ENCODE measurements at places on chromosomes 16 and 17. TPM values are rescaled to one million over a fixed set of nuclear protein-coding genes. Genes with fewer than 3 reads are reported as not detected.

TPSG1 gene
- not detected for polyA plus RNA-seq

GRCh38 chr16:56191835-56192634 lies 746 bp downstream of the GNAO1 start:
- H3K27ac ChIP-seq, result no peak overlapping the region
- peak overlapping the region; percentile 82 for H3K4me3 ChIP-seq
- no peaks in the 10 kb centered on the region for H3K36me3 ChIP-seq
- H3K4me1 ChIP-seq, result peaks cover 30% of the 10 kb centered on the region
- DNase-seq, result no peak
- peaks cover 43% of the 10 kb centered on the region for H3K27me3 ChIP-seq

PROCA1 gene
- 0.59 TPM for polyA plus RNA-seq

DNA sequence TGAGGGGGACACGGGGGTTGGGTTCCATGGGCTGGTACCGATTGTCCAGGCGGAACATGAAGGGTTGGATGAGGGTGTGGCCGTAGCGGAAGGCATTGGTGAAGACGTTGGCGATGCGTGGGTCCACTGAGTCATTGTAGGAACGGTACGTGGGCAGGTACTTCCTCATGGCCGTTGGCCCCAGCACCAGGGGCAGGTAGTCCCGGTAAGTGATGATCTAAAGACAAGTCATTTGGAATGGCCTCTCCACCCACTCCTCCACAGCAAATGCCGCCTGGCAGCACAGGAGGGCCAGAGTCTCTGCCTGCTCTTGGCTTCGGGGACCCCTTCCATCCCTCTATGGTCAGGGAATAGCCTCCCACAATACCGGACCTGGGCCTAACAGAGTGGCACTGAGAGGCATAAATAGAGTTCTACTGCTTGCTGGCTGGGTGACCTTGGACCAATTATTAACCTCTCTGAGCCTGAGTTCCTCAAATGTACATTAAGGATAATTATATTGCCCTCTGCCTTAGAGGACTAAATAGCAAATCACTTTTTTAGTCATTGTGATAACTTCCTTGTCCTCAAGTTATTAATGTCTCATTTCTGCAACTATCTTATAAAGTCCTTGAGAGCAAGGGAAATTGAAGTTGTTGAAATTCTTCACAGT lies 7.2 kb downstream of the MPO start:
- H3K27me3 ChIP-seq, result no peaks in the 10 kb centered on the region
- H3K4me3 ChIP-seq, result no peak overlapping the region
- no peak overlapping the region for H3K27ac ChIP-seq
- no peak for DNase-seq

DNA sequence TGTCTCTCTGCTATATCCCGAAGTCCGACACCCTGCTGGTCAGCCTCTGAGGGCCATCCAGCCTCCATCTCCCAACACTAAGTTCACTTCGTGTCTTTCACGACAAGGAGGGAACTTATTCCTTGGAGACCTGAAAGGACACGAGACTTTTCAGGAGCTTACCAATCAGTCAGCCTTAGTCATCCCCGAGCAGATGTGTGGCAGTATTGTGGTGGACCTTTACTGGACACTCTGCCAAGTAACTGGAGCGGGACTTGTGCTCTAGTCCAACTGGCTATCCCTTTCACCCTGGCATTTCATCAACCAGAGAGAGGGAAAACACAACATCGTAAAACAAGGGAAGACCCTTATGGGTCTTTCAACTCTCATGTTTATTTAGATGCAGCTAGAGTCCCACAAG lies 87.1 kb downstream of the EMP2 start:
- no peak overlapping the region for H3K4me3 ChIP-seq
- H3K4me1 ChIP-seq, result no peaks in the 10 kb centered on the region
- no peaks in the 10 kb centered on the region for H3K36me3 ChIP-seq

DNA sequence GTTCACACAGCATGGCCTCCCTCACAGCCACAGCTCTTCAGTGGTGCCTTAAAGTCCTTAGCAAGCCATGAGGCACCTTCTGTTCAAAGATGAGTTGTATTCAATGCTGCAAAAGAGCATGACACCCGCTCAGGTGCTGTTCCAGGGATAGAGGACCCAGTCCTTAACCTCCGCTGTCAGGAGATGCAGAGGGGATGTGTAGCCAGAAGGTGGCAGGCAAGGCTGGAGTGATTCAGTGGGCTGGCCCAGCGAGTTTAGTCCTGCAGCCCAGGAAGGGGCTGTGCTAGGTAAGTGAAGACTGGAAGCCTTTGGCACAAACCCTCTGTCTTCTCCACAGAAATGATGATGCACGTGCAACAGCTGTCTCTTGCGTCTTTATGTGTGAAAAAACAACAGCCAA lies 25.0 kb upstream of the ADAM11 start:
- H3K4me1 ChIP-seq, result no peaks in the 10 kb centered on the region
- H3K36me3 ChIP-seq, result no peaks in the 10 kb centered on the region
- DNase-seq, result no peak
- no peaks in the 10 kb centered on the region for H3K27me3 ChIP-seq

GRCh38 chr17:28897769-28898526 lies 415 bp upstream of the FLOT2 start:
- H3K27ac ChIP-seq, result peak overlapping the region; percentile 95
- peak overlapping the region; percentile 92 for H3K4me3 ChIP-seq
- DNase-seq, result no peak
- H3K36me3 ChIP-seq, result peaks cover 12% of the 10 kb centered on the region
- H3K27me3 ChIP-seq, result peaks cover 1% of the 10 kb centered on the region

GRCh38 chr16:333406-334094 lies 19.0 kb downstream of the AXIN1 start:
- H3K27ac ChIP-seq, result peak overlapping the region; percentile 98
- peaks cover 5% of the 10 kb centered on the region for H3K36me3 ChIP-seq
- peaks cover 97% of the 10 kb centered on the region for H3K4me1 ChIP-seq
- no peak for DNase-seq

GRCh38 chr16:49282690-49283375 lies 1.2 kb upstream of the CBLN1 start:
- H3K27ac ChIP-seq, result no peak overlapping the region
- peaks cover 19% of the 10 kb centered on the region for H3K27me3 ChIP-seq
- no peaks in the 10 kb centered on the region for H3K36me3 ChIP-seq
- no peak for DNase-seq
- peaks cover 15% of the 10 kb centered on the region for H3K4me1 ChIP-seq

NUPR1 gene
- not detected for polyA plus RNA-seq
